Stimulated activated CD8-positive, alpha-beta memory T cell treated with anti-CD3 and anti-CD28 coated beads, Interleukin-2, amount 100 ng/mL, for 1 hour (primary cell): ENCODE measurements at places on chromosomes 5 and 9.

GRCh38 chr9:70003901-70004714 lies 39.5 kb upstream of the MAMDC2 start:
- DNase-seq = no peak

GRCh38 chr9:84829471-84829870 lies 159.9 kb downstream of the NTRK2 start:
- no peak for DNase-seq

DNA sequence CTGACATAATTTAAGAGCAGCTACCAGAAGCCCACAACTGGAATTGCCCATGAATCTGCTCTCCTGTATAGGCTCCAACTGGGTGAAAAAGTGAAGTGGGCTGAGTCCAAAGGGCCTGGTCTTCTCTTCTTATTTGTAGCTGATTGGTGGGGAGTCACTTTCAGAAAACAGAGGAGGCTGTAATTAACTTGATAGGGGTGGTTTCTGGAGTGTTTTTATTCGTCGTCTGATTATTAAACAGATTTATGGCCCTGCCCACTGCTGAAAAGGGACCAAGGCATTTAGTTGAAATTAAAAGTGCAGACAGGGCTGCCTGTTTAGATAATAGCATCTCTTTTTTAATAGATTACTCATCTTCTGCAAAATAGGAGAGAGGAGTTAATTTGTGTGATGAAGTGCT lies 81.0 kb upstream of the SAP30L start:
- no peak for DNase-seq

DNA sequence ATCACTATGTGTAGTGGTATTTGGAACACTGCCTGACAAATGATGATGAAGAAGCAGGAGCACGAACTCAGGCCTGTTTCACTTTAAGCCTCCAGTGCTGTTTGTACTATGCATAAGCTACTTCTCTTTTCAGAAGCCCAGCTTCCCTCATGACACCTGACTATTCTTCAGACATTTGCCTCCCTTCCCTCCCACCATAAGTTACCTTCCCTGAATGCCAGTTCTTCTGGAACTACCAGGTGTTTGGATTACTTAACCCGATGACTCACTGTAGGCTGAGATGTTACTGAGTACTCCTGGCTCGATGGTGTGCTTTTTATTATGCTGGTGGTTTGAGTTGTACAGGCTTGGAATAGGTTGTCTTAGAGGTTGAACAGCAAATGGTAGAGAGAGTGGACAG lies 180.0 kb downstream of the SPATA31D1 start:
- DNase-seq = no peak

- DNase-seq = no peak
Measured at GRCh38 chr9:89185980-89186379, 7.4 kb upstream of the SHC3 start.

DNA sequence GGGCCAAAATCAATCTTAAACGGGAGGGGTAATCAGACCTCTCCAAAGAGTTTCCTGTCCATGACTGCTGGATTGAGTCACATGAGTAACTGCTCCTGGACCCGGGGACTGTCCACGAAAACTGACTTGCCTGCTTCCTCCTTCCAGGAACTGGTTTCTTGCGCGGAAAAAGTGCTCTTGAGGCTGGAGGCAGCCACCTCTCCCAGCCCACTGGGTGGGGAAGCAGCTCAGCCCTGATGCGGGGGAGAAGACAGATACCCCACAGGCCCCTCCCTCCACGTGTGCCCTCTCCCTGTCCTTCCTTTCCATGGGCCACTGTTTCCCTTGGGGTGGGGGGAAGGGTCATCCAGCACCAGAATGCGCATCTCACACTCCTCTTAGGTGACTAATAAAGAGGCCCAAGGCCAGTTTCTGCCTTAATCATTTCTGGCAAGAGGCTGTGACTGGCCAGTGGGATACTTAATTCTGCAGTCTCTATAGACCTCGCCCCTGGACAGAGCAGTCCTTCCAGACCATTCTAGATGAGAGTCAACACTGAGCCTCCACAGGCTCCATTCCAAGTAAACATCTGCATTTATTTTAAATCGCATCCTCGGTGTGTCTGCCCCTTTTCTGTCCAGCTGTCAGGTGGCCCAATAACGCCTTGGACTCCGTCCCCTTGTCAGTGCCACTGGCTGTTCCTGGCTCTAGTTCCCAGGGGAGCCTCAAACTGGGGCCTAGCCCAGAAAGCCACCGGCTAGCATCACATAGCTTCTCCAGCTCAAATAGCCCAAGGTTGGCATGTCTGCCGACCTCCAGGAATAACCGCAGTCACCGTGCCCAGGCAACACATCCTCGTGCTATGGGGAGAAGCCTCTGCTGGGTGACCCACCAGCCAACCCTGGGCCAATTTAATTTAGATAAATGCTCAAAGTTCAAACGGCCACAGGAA lies 12.0 kb downstream of the REXO4 start:
- no peak for DNase-seq

DNA sequence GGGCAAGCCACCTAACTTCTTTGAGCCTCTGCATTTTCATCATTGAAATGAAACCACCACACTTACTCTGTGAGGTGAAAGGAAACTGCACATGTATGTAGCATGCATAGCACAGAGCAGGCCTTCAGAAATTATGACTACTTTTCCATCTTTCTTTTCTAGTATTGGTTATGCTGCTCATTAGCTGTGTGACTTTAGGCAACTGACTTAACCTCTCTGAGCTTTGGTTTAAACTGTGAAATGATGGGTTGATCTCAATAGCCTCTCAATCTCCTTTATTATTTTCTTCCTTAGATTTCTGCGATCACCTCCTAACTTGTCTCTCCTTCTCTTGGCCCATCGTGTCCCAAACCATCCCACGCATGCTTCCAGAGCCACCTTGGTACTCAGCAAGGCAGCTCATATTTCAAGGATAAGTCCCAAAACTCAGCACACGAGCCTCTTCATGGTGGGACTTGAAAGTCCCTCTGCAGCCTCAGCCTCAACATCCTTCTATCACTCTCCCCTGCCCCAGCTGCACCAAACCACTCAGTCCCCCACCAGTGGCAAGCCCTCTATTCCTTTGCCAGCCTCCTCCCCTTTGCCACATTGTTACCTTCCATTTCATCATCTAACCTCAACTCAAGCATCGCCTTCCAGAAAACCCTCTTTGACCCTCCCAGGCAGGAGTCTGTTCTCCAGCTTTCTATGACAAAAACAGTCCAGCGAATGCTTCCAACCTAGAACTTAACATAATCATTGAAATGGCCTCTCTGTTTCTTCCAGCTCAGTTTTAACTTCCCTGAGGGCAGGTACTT lies 60.3 kb upstream of the DNAH5 start:
- DNase-seq = no peak

GRCh38 chr5:53882006-53882675 lies 321.7 kb downstream of the NDUFS4 start:
- DNase-seq = no peak

DNA sequence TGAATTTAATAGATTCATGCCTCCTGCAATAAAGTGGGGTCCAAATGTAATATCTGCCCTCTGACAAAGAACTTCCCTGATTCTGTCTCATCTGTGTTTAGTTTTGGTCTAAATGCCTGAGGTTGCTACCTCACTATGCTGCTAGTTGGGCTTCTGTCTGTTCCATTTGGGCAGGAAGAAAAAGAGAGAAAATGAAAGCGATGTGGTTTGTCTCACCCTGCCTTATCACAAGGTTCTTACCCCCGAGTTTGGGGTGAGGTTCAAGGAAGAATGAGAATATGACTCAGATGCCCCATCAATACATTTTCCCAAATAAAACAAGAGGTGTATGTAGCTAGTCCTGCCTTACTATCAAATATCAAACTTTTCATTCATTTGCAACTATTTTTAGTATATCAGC lies 132.1 kb upstream of the MTAP start:
- DNase-seq = no peak

DNA sequence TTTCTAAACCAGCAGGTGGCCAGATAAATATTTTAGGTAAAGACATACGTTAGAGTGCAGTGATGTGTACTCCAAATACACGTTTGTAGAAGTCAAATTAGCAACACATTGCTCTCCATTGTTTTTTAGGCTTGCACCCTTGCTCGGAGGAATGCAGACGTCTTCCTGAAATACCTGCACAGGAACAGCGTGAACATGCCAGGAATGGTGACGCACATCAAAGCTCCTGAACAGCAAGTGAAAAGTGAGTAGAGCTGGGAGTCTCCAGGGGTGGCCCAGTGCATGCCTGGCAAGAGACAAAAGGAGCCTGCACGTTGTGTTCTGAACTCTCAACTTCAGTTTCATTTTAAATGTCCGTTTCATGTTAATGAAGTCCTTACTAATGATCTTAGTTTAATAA lies 207.5 kb upstream of the OTULINL start:
- DNase-seq = no peak

DNA sequence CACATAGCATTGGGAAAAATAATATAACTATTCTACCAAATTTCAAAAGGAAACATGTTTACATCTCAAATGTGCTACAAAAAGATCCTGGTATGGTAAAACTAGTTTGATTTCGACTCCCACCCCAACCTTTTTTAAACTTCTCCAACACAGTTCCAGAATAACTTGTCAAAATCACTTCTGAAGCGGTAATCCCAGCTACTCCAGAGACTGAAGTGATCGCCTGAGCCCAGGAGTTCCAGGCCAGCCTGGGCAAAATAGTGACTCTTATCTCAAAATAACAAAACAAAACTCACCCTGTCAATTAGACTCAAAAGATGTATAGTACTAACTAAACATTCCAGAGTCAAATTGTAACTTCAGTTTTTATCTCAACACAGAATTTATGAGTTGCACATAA lies 71.3 kb upstream of the RNF38 start:
- no peak for DNase-seq
